ENCODE measurements at places on chromosomes 4 and X. TPM values are rescaled to one million over a fixed set of nuclear protein-coding genes. Genes with fewer than 3 reads are reported as not detected.

GRCh38 chrX:12917753-12918152 is 11.3 kb downstream of the TLR8 start:
- H3K27me3 ChIP-seq = no peaks in the 10 kb centered on the region
- H3K27ac ChIP-seq = no peak overlapping the region
- DNase-seq = no peak
- H3K4me1 ChIP-seq = no peaks in the 10 kb centered on the region

DNA sequence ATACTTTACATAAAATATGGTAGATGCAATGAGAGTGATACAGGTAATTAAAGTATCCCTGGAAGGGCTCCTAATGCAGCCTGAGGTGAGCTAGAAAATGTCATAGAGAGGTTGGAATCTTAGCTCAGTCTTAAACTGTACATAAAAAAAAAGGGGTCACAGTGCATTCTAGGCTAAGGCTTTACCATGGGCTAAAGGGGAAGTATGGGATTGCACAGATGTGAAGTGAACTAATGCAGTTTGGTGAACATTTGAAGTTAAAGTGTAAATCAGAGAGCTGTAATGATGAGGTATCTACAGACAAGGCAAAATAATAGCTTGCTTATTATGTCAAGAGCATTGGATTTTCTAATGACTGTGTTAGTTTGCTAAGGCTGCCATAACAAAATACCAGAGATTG is 405.9 kb downstream of the ADGRL3 start:
- DNase-seq = no peak
- no peaks in the 10 kb centered on the region for H3K27me3 ChIP-seq
- no peaks in the 10 kb centered on the region for H3K36me3 ChIP-seq
- no peak overlapping the region for H3K4me3 ChIP-seq

- no peaks in the 10 kb centered on the region for H3K4me1 ChIP-seq
- H3K4me3 ChIP-seq = no peak overlapping the region
- no peaks in the 10 kb centered on the region for H3K36me3 ChIP-seq
- no peak for DNase-seq
- H3K27ac ChIP-seq = no peak overlapping the region
- H3K27me3 ChIP-seq = no peaks in the 10 kb centered on the region
These were observed 54.7 kb downstream of the CD38 start for GRCh38 chr4:15832523-15833451.

DNA sequence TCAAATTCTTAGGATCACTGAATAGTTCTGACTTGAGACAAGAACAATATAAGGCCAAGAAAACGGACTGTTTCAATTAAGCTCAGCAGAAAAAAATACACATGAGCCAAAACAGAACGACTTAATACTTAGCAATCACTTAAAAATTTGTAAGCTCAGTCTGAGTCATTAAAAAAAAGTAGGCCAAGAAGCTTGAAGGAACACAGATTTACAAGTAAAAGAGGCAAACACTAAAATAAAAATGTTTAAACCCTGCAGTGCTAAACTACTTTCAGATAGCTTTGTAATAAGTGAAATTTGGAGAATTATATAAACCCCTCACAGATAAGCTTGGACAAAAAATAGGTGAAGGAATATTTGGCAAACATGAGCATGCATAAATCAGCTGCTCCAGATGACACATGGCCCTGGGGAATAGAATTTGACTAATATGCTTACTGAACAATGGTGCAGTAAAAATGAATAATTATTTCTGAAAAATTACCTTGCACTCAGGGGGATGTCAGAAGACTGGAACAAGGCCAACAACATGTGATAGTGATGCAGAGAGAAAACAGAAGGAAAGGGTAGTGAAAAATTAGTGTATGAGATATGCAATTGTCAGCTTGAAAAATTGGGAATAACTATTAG is 49.6 kb downstream of the LNX1 start:
- peak overlapping the region; percentile 78 for H3K27ac ChIP-seq
- no peaks in the 10 kb centered on the region for H3K27me3 ChIP-seq
- H3K4me3 ChIP-seq = no peak overlapping the region
- DNase-seq = peak; percentile 19

DNA sequence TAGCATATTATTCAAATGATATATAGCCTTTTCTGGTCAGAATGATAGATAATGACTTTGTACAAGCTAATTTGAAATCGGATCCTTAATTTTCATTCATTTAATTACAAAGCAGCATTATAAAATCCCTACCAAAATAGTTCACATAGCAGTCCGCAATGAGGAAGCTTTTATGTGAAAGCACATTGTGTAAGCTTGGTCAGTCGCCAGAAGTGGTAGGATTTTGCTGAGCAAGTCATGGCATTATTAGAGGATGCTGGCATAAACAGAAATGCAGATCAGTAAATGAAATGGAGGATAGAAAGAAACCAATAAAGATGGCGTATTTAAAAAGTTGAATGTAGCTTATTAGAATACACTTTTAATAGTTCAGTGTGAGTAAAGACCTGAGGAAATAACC is 93.2 kb upstream of the DIAPH2 start:
- H3K4me1 ChIP-seq = no peaks in the 10 kb centered on the region
- no peaks in the 10 kb centered on the region for H3K27me3 ChIP-seq
- no peak for DNase-seq
- no peak overlapping the region for H3K4me3 ChIP-seq

- no peaks in the 10 kb centered on the region for H3K4me1 ChIP-seq
- H3K27ac ChIP-seq = peak overlapping the region; percentile 63
- H3K4me3 ChIP-seq = no peak overlapping the region
- peak; percentile 59 for DNase-seq
- no peaks in the 10 kb centered on the region for H3K36me3 ChIP-seq
- no peaks in the 10 kb centered on the region for H3K27me3 ChIP-seq
These were observed 326.7 kb downstream of the MAPK10 start for GRCh38 chr4:86033171-86033570.

DNA sequence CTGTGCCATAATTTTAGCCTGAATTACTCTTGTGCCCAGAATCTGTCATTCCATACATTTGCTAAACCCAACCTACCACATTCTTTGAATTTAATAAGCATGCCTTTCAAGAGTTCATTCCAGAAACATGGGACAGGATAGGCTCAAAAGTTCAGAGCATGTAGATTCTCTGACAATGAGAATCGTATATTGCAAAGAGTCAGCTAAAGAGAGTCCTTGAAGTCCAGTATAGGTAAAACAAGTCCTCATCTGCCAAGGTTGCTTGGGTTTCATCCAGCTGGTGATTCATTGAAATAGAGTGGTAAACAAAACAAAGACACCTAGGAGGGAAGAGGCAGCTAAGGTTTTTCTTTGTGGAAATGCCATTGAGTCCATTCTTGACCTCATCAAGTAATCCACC is 249.3 kb upstream of the DIPK2B start:
- DNase-seq = no peak
- H3K27ac ChIP-seq = no peak overlapping the region
- no peaks in the 10 kb centered on the region for H3K36me3 ChIP-seq

GRCh38 chr4:138494931-138495330 is 252.8 kb upstream of the SLC7A11 start:
- H3K36me3 ChIP-seq = no peaks in the 10 kb centered on the region
- no peaks in the 10 kb centered on the region for H3K27me3 ChIP-seq
- H3K4me3 ChIP-seq = no peak overlapping the region
- H3K27ac ChIP-seq = no peak overlapping the region
- DNase-seq = no peak

GRCh38 chrX:18002791-18003190 is 141.7 kb upstream of the RAI2 start:
- H3K27ac ChIP-seq = no peak overlapping the region
- no peaks in the 10 kb centered on the region for H3K4me1 ChIP-seq
- no peak overlapping the region for H3K4me3 ChIP-seq
- H3K27me3 ChIP-seq = no peaks in the 10 kb centered on the region
- DNase-seq = no peak
- H3K36me3 ChIP-seq = no peaks in the 10 kb centered on the region

DNA sequence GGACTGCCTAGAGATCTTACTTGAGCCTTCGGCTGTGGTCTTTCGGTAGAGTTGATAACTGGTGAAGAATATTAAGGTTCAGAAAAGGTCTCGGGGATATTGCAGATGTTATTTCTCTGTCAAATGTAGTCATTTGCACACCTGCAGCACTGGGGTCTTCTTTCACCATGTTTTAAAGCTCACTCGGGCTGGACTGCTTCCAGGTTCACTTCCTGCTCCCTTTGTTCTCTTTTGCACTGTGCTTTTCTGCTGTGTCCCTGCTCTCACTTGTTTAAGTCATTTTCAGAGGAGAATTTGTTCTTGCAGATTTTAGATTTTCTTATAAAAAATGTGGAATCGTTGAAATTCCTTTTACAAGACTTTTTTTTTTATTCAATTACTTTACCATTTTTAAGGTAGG is 68.5 kb downstream of the BMPR1B start:
- no peak overlapping the region for H3K27ac ChIP-seq
- H3K4me3 ChIP-seq = no peak overlapping the region
- H3K36me3 ChIP-seq = no peaks in the 10 kb centered on the region
- H3K4me1 ChIP-seq = no peaks in the 10 kb centered on the region

- no peak overlapping the region for H3K27ac ChIP-seq
- H3K4me3 ChIP-seq = no peak overlapping the region
- no peaks in the 10 kb centered on the region for H3K27me3 ChIP-seq
- no peak for DNase-seq
- H3K36me3 ChIP-seq = no peaks in the 10 kb centered on the region
These were observed 254.2 kb downstream of the NAF1 start for GRCh38 chr4:162912482-162912881.

- H3K27me3 ChIP-seq = no peaks in the 10 kb centered on the region
- peak overlapping the region; percentile 3 for H3K27ac ChIP-seq
- no peak overlapping the region for H3K4me3 ChIP-seq
- H3K4me1 ChIP-seq = no peaks in the 10 kb centered on the region
- DNase-seq = no peak
- no peaks in the 10 kb centered on the region for H3K36me3 ChIP-seq
These were observed 9.3 kb upstream of the EFHC2 start for GRCh38 chrX:44352758-44353157.

GRCh38 chr4:99966692-99967091 is 16.6 kb upstream of the H2AZ1 start:
- no peaks in the 10 kb centered on the region for H3K4me1 ChIP-seq
- no peak for DNase-seq
- no peaks in the 10 kb centered on the region for H3K36me3 ChIP-seq
- no peak overlapping the region for H3K27ac ChIP-seq
- H3K4me3 ChIP-seq = no peak overlapping the region
- no peaks in the 10 kb centered on the region for H3K27me3 ChIP-seq

DNA sequence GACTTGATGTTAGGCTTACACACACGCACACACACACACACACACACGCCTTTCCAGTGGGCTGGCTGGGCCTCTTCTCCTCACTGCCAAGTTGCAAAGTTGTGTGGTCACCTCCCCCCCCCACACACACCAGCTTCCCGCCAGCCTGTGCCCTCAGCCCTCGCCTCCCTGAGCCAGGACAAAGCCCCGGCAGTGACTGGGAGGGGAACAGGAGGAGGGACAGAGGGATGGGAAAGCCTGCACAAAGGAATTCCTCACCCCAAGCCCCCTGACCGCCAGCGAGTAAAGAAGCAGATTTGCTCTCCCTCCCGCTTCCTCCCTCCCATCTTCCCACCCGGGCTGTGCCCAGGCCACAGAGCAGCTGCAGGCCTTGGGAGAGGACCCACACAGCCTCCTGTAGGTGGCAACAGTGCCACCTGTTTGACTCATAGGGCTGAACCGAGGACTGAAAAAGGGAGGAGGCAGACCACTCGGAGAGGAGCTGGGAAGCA is at the start of gene GDPD2:
GDPD2 (plus strand) TSS at position 464 of the 491 bp plus-strand sequence. CDS start 1,671 bp downstream, outside the sequence.
- H3K36me3 ChIP-seq = no peaks in the 10 kb centered on the region
- H3K27me3 ChIP-seq = no peaks in the 10 kb centered on the region
- DNase-seq = no peak
- no peaks in the 10 kb centered on the region for H3K4me1 ChIP-seq

DNA sequence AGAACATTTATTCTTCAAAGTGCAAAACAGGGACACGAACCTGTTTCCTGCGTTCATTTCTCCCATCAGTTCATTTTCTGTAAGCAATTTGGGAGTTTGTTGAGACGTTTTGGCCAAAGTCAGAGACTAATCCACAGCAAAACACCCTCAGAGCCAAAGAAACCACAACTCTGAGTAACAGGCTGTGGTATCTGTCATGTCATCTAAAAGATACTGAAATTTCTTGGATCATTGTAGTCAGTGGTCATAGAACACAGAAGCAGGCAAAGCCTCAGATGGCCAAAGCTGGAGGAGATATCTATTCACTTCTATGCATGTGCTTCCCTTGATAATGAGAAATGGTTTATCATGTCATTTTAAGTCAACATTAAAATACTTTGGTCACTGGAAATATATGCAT is 485.6 kb upstream of the GALNT7 start:
- H3K4me3 ChIP-seq = no peak overlapping the region
- H3K36me3 ChIP-seq = no peaks in the 10 kb centered on the region
- H3K27ac ChIP-seq = no peak overlapping the region
- DNase-seq = no peak

DNA sequence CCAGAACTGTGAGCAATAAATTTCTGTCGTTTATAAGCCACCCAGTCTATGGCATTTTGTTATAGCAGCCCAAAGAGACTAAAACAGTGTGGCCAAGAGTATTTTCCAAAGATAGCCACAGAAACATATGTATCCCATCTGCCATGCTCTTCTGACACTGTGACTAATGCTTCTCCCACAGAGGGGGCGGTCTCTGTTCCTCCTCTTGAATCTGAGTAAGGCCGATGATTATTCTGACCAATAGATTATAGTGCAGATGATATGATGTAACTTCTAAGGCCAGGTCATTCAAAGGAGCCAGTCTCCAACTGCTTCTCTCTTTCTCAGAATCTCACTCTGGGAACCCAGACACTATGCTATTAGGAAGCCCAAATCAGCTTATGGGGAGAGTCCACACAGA is 570.7 kb downstream of the BCOR start:
- no peak overlapping the region for H3K27ac ChIP-seq
- H3K4me1 ChIP-seq = no peaks in the 10 kb centered on the region

GRCh38 chr4:97370568-97370967 is 772.7 kb downstream of the STPG2 start:
- H3K4me1 ChIP-seq = no peaks in the 10 kb centered on the region
- no peak overlapping the region for H3K4me3 ChIP-seq
- H3K36me3 ChIP-seq = no peaks in the 10 kb centered on the region

DNA sequence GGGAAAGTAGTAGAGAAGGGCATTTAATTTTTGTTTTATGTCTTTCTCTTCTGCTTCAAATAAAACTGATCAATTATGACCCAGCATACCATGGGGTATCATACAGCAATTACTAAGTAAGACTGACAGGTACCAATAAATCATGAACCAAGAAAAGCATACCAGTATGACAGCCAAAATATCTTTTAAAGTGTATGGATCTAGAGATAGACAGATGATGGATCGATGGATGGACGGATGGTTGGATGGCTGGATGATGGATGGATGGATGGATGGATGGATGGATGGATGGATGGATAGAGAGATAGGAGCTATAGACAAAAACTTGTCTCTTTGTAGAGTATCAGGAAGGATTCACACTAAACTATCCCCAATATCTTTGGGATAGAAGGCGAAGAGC is 1.4 kb downstream of the DDX60L start:
- no peak overlapping the region for H3K27ac ChIP-seq
- no peak overlapping the region for H3K4me3 ChIP-seq
- no peaks in the 10 kb centered on the region for H3K27me3 ChIP-seq
- no peaks in the 10 kb centered on the region for H3K4me1 ChIP-seq
- H3K36me3 ChIP-seq = no peaks in the 10 kb centered on the region

F8A2 gene
- not detected for total RNA-seq

MCUB gene
- total RNA-seq = 34.8 TPM

SFRP2 gene
- 9.3 TPM for total RNA-seq

TCEAL3 gene
- total RNA-seq = 120 TPM

SCML1 gene
- total RNA-seq = 14.1 TPM

SEL1L3 gene
- 46.1 TPM for total RNA-seq
